ENCODE measurements at places on chromosomes 2 and 18.

- no peak for DNase-seq
These were observed 194.3 kb downstream of the PLCL1 start for GRCh38 chr2:197998702-197999101.

GRCh38 chr2:174342686-174343342 is 8.1 kb downstream of the SP9 start:
- no peak for DNase-seq

DNA sequence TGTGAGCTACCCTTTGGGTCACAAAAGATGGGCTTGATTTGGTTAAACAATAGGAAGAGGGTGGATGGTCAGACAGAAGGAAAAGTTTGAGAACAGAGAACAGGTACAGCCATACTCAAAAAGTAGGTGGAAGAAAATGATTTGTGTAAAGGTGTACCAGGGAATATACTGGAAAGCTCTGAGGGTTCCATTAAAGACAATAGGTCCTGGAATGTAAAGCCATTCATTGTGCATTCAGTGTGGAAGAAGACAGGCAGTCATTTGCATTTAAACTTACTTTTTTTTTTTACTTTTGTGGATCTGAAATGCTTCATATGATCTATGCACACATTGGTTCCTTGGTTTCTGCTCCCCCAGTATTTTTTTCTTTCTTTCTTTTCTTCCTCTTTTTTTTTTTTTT is 581.4 kb upstream of the PIK3C3 start:
- no peak for DNase-seq

GRCh38 chr2:10894264-10894935 is 17.3 kb upstream of the KCNF1 start:
- no peak for DNase-seq

- no peak for DNase-seq
These were observed 548.5 kb upstream of the ID2 start for GRCh38 chr2:8133363-8133762.

DNA sequence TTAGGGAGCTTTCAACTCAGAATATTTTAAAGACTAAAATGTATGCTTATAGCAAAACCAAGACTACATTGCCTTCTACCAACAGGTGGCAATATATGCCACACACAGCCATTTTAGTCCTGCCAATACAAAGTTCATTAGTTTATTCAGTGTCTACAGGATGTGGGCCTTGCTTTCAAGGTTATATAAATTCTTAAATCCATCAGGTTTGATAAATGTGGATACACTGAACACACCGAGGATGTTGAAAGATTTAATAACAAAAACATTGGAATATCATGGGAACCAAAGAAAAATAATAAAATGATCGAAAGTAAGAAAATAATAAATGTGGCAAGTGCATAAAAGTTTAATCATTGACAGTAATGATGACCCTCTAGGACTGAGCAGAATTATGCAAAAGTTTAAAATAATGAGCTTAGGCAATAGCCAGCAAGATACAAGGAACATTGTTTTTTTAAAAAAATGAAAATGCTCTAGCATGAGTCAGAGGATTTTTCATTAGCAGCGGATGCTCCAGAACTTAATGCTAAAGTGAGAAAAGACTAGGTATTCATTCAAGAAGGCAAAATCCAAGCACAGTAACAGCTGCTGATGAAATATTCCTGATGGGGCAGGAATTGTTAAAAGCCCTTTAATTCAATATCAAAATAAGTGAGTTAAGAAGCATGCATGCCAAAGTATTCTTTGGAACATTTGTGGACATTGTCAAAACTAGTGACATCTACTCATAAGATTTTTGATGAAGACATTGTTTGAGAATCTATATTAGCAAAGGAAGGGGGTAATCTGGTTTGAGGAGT is 14.2 kb downstream of the SCN9A start:
- no peak for DNase-seq

DNA sequence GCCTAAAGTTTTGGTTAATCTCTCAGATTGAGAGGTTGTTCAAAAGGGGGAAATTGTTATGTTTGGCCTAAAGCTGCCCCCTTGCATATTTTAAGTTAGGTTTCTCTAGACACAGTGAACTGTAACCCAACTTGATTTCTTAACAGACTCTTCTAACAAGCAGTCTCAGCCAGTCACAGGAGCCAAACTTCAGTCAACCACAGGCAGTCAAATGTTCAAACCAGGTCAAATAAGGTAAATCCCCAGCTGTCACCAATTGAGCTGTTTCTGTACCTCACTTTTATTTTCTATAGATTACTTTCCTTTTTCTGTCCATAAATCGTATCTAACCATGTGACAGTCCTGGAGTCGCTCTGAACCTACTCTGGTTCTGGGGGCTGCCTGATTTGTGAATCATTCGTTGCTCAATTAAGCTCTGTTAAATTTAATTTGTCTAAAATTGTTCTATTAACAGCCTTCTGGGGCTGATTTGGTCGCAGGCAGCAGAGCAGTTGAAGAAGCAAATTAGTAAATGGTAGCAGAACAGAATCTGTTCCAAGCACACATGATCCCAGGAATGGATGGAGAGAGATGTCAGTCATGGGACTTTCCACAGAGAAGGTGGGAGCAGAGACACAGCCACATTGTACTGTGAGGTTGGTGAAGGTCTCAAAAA is 16.4 kb upstream of the NFU1 start:
- no peak for DNase-seq

DNA sequence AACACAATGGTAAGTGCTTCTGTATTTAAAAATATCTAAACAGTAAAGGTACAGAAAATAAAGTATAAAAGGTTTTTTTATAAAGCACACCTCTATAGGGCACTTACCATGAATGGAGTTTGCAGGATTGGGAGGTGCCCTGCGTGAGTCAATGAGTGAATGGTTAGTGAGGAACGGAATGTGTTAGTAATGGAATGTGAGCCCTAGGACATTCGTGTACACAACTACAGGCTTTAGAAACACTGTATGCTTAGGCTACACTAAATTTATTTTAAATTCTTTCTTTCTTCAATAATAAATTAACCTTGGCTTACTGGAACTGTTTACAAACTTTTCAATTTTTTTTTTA is 337.9 kb upstream of the SLC39A10 start:
- no peak for DNase-seq

Measured in stimulated activated CD8-positive, alpha-beta memory T cell treated with anti-CD3 and anti-CD28 coated beads, Interleukin-4, amount 100 ng/mL, for 4 hours (primary cell).